ENCODE measurements at places on chromosomes 12 and 14. TPM values are rescaled to one million over a fixed set of nuclear protein-coding genes. Genes with fewer than 3 reads are reported as not detected.

DNA sequence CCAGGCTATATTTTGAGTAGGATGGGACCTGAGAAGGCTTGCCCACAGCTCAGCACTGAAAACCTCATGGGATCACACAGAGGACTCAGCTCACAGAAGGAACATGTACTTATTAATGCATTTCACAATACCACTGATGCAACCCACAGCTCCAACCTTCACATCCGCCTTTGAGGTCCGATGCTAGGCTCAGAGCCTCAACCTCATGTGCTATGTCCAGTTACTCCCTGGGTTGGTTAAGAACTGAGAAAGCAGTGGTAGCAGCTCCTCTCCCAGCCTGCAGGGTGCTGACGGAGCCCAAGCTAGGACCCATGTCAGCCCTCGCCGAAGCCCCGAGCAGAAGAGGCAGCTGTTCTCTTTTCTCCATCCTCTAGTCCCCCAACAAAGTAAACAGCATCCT lies 52.9 kb downstream of the SPTB start:
- no peak for DNase-seq

DNA sequence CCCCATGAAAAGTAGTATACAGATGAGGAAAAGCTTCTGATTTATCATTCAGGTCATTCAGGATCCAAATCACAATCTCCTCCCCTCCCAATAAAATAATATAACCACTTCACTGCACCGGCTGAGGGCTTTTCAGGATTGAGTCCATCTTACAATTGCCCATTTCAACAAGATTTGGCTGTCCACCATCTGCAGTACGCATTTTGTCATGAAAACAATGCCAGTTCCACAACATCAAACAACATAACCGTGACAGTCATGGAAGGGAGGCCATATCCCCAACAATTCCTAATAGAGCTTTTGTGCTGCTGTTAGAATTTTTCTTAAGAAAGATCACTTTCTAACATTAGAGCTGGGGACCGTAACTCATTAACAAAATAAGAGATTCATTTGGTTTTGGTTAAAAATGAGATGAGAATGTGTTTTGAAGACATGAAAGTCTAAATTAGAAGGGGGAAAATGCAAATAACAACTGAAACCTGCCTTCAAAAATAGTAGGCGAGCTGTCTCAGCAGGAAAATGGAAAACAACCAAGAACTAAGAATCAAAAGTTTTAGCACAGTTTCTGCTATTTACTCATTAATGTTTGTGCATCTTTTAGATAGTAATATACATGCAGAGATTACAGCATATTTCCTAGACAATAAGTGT lies 38.3 kb upstream of the TMTC2 start:
- no peak for DNase-seq

DNA sequence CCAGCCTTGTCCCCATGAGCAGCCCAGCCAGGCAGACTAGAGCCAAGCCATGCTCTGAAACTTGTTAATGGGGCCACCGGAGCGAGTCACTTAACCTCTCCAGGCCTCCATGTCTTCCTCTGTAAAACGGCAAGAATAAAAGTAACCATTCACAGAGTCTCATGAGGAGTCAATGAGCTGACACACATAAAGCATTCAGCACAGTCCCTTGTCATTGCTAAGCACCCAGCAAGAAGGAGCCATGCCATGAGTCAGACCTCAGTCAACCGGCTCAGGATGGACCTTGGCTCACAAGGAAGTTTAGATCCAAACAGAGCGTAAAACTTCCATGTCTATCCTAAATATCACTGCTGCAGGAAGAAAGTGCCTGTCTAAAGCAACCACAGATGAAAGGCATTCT lies 10.6 kb downstream of the FICD start:
- DNase-seq, result no peak

GAPDH gene
- total RNA-seq, result 4,312 TPM

GRCh38 chr14:91350483-91350812 lies 67.2 kb downstream of the CCDC88C start:
- no peak for DNase-seq

GRCh38 chr14:93538413-93538812 lies 107.7 kb downstream of the UNC79 start:
- DNase-seq, result no peak

- DNase-seq, result no peak
Measured at GRCh38 chr14:53350866-53351265, 197.7 kb upstream of the DDHD1 start.

DNA sequence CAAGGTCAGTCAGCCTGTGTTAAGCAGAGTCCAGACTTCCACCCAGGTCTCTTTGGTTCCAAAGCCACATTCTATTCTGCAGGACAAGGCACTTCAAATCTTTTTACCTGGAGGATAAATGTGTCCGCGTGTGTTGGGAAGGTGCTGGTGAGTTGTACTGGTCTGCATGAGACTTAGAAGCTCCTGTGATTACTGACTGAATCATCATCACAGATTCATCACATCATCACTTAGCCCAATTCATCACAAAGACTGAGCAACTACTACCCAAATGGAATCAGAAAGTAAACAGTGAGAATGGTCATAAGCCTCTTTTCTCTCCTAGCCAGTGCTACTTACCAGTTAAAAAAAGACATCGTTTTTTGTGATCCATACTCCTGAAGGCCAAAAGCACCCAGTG lies 5.3 kb downstream of the SLC15A5 start:
- no peak for DNase-seq

DNA sequence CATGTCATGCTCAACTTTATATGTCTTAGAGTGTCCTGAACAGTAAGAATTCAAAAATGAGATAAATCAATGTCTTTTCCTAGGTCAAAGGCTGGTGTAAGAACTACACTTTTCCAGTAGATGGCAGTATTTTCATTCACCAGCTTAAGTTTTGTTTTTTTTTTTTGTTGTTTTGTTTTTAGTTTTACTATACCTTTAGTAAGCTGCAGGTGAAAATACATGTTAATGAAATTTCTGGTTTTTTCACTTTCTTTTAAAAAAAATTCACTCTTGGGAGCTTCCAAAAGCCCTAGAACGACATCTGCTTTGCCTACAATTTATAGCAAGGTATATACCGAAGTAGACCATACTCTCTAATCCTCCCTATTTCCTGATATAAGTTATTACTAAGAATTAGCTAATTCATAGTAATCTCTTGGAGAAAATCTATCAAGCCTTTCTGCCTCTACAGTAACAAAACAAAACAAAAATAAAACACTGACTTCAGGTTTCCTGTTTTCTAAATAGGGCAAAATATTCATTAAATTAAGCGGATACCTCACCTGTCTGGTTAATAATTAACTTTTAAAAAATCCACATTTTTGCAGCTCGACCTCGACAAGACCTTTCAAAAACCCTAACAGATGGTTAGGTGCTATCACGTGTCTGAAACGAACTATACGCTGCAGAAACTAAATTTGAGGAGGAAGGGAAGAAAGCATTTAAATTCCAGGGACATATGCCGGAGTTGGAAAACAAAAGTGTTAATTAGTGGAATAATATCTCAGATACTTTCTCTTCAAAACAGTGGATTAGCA lies 2.7 kb upstream of the SAMD4A start:
- DNase-seq, result peak; percentile 71

CCDC175 gene
- not detected for total RNA-seq

GRCh38 chr12:92096346-92097136 lies 49.1 kb downstream of the BTG1 start:
- no peak for DNase-seq

PTGER2 gene
- 0.43 TPM for total RNA-seq

Measured in G401 (cell line).